ENCODE measurements at places on chromosomes 4 and X.

- no peak for DNase-seq
Measured at GRCh38 chrX:85963736-85964135, 83.6 kb downstream of the CHM start.

GRCh38 chr4:2077537-2078460, 18.7 kb downstream of the NAT8L start:
- no peak for DNase-seq

DNA sequence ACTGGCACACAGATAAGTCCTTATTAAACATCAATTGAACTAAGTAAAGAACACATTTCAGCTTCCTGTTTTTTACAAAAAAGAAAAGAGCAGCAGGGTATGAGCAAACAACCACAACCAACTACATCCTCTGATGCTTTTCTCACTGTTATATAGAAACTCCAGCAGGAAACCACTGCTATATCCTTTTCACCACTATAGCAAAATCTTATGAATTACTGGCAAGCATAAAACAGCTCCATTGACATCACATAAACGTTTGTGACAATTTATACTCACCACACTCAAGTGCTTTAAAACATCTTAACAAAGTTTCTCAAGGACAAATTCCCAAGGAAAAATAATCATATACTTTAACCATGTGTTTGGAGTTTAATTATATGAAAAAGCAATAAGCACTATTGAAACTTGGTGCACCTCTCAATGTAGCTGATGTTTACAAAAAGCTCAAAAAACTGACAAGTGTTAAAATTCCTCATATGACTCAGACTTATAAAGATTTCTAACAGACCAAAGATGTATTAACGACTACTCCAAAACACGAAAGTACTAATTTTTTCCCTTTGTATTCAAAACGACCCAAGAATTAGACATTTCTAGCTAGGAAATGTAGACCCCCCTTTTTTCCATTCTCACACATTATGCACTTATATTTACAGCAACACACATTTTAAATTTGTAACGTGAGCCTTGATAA, 12.9 kb downstream of the GPRIN3 start:
- no peak for DNase-seq

DNA sequence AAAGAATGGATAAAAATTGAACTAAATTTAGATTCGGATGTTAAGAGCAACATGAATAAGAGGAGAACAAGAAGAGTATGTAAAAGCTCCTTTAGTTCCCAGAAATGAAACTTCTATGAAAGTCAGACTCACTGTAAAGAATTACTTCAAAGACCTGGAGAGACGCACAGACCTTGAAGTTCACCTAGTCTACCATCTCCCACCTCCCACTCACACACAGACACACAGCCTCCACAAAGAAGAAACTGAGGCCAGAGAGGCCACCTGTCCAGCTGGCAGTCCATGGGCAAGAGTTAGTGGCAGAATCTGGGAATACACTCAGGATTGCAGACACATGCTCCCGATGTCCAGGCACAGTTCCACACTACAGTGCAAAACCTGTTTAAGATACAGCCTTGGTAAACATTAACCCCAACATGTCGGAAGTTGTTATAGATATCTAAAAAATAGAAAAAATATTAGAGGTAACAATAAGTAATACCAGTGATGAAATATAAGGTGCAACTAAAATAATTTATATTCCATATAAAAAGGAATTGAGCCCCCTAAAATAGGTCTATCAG, 288.8 kb downstream of the INPP4B start:
- no peak for DNase-seq

DNA sequence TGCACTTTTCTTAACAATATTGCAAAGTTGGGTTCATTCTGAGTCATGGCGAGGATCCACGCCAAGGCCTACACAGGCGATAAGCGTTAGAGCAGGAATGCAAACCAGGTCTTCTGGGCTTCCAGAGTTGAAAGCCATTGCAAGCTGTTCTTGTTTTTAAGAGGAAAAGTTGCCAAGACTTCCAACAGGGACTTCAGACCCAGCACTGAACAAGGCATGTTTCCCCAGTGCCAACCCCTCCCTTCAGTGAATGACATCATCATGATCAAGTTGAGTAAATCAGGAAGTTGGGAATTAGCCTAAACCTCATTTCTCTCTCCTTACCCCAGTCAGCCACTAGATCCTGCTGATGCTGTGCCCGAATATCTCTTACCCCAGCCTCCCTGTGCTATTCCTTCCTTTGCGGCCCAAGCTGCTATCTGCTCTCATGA, 355.1 kb downstream of the HS3ST1 start:
- no peak for DNase-seq

DNA sequence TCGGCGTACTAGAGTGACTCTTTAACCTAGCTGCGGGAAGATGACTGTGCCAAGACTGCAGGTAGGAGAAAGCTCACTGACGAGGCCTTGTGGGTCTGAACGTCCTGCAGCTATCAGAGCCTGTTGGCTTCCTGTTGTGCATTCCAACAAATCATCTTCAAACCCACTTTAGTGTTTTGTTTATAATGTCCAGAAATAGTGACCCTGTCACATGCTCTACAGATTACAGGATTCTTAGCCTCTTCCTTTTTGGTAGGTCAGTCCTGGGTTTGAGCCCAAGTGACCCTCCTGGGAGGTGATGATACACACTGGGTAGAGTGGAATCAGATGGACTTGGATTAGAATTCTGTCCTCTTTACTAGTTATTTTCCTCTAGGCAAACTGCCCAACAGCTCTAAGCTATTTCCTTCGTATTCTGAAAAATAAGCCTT, 33.2 kb downstream of the HTT start:
- DNase-seq: no peak

- DNase-seq: no peak
Measured at GRCh38 chr4:24256066-24256465, 328.3 kb downstream of the DHX15 start.

- no peak for DNase-seq
Measured at GRCh38 chrX:37763400-37763799, 16.5 kb upstream of the CYBB start.

- no peak for DNase-seq
Measured at GRCh38 chrX:51917604-51918003, 24.2 kb downstream of the MAGED1 start.

GRCh38 chr4:158172261-158173258, at the start of gene GASK1B:
Gene GASK1B, minus strand, starts transcription at chr4:158173025. Its CDS starts 1,650 bp downstream, at chr4:158171375.
- peak; percentile 19 for DNase-seq

DNA sequence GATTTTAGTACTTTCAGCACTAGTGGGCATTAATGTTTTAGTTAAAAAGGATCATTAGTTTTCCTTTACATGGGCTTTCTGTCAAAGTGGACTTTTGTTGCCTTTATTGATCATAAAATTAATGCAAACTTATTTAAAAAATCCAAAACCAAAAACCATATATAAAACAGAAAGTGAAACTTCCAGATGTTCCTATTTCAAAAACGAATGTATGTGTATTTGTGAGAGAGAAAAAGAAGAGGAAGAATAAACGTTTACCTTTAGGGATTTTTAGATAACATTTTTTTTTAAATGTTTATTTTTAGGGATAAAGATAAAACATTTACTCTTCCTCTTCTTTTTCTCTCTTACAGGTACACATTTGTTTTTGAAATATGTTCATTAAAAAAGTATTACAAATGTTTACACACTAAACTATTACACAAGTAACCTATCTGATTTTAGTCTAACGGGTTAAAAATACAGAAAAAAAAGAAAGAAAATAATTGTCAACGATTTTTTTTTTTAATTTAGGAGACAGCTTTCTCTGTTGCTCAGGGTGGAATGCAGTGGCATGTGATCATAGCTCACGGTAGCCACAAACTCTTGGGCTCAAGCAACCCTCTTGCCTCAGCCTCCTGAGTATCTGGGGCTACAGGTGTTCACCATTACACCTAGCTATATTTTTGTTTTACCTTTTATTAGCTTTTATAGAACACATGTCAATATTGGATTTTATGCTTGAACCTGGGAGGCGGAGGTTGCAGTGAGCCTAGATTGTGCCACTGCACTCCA, 16.8 kb upstream of the COX18 start:
- no peak for DNase-seq

DNA sequence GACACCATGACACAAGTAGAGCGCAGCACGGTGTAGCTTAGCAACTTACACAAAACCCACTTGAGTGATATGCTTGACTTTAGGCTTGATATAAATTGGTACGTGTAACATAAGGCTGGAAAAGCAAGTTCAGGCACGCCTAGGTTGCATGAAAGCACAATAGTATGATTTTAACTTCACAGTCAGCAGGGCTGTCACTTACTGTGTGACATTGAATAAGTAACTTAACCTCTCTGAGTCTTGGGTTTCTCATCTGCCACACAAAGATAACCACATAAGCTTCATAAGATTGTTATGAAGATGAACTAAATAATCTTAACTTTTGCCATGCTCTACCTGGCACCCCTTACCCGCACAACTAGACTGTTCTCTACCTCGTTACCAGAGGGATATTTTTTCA, 9.5 kb downstream of the SRD5A3 start:
- DNase-seq: no peak

GRCh38 chr4:147109800-147110199, 164.1 kb upstream of the TTC29 start:
- DNase-seq: no peak

DNA sequence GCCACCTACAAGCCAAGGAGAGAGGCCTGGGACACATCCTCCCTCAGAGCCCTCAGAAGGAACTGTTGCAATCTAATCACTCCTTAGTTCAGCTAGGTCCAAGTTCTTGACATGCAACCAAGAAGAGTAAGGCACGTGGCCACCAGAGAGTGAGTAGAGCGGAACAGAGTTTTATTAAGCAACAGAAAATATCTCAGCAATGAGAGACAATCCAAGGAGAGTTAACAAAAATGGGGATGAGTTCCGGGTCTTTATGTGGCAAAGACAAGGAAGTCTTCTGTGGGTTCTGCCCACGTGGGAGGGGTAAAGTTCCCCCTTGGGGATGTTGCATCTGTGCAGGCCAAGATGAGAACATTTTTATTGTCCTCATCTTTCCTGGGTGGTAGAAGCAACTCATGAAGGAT, 38.5 kb upstream of the PROM1 start:
- DNase-seq: no peak

- DNase-seq: no peak
Measured at GRCh38 chr4:96713271-96713850, 873.5 kb downstream of the PDHA2 start.

GRCh38 chrX:130174045-130174704, 2.4 kb downstream of the RAB33A start:
- DNase-seq: no peak

DNA sequence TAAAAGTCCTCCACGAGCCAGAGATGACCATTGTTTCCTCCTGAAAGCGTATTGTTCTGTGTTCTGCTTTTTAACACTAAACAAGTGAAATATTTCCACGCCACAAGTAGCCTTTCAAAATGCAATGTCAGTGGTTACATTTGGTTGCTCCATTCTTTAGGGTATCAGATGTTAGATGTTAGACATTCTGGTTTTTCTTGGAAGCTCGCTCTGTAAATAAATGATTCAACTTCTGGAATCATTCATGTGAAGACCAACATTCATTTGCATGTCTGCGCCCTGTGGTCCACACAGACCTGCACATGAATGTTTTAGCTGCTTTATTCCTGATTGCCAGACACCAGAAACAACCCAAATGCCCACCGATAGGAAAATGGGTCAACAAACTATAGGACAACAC, 38.0 kb upstream of the HELT start:
- no peak for DNase-seq

- peak; percentile 68 for DNase-seq
Measured at GRCh38 chr4:4599481-4600275, 57.8 kb upstream of the STX18 start.

- DNase-seq: no peak
Measured at GRCh38 chr4:38310446-38311043, 350.3 kb downstream of the PTTG2 start.

DNA sequence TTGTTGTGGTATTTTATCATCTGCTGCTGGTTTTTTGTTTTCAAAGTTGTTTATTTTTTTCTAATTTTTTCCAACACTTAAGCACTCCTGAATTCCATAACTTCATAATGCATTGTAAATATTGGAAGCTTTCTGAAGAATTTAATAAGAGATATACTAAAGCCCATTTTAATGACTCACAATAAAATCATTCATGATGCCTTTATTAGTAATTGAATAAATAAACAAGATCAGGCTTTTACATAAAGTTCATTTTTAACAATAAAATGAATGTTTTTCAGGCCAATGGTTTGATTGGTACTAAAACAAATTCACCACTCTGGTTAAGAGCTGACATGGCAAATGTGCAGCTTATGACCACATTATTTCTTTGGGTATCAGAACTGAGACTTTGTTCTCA, 408.2 kb upstream of the SMIM31 start:
- DNase-seq: no peak

All from NCI-H1105 (cell line).